Aortic smooth muscle cell (primary cell): ENCODE measurements at places on chromosomes 5 and 9. TPM values are rescaled to one million over a fixed set of nuclear protein-coding genes. Genes with fewer than 3 reads are reported as not detected.

JAKMIP2 gene
- 0.06 and 0.92 TPM in 2 replicates for total RNA-seq

CCL19 gene
- not detected in 2 replicates for total RNA-seq

PCDHGA10 gene
- total RNA-seq, result 5.3 and 7.5 TPM in 2 replicates

FAM151B gene
- 8.5 and 9.8 TPM in 2 replicates for total RNA-seq

SUSD1 gene
- total RNA-seq, result 23.8 and 23.9 TPM in 2 replicates

SPINK1 gene
- not detected in 2 replicates for total RNA-seq

PARP8 gene
- 17.3 and 23.4 TPM in 2 replicates for total RNA-seq

TCF7 gene
- 1.2 and 2.8 TPM in 2 replicates for total RNA-seq

NSD1 gene
- 30.9 and 37.9 TPM in 2 replicates for total RNA-seq

LAMC3 gene
- under 0.01 and 0.12 TPM in 2 replicates for total RNA-seq

SOHLH1 gene
- total RNA-seq, result not detected in 2 replicates

DRD1 gene
- 0.12 and 0.53 TPM in 2 replicates for total RNA-seq

IRX1 gene
- total RNA-seq, result 0.50 and 0.53 TPM in 2 replicates

CAVIN4 gene
- total RNA-seq, result 0.92 and 1.2 TPM in 2 replicates

PCDHGA7 gene
- total RNA-seq, result 3.4 and 4.8 TPM in 2 replicates

ABCA1 gene
- 43.2 and 55.0 TPM in 2 replicates for total RNA-seq

ARL15 gene
- 16.8 and 31.1 TPM in 2 replicates for total RNA-seq

THBS4 gene
- 0.56 and 1.3 TPM in 2 replicates for total RNA-seq

GRM6 gene
- not detected in 2 replicates for total RNA-seq

IFNA21 gene
- total RNA-seq, result not detected in 2 replicates
